ENCODE measurements at places on chromosomes 5 and 9.

DNA sequence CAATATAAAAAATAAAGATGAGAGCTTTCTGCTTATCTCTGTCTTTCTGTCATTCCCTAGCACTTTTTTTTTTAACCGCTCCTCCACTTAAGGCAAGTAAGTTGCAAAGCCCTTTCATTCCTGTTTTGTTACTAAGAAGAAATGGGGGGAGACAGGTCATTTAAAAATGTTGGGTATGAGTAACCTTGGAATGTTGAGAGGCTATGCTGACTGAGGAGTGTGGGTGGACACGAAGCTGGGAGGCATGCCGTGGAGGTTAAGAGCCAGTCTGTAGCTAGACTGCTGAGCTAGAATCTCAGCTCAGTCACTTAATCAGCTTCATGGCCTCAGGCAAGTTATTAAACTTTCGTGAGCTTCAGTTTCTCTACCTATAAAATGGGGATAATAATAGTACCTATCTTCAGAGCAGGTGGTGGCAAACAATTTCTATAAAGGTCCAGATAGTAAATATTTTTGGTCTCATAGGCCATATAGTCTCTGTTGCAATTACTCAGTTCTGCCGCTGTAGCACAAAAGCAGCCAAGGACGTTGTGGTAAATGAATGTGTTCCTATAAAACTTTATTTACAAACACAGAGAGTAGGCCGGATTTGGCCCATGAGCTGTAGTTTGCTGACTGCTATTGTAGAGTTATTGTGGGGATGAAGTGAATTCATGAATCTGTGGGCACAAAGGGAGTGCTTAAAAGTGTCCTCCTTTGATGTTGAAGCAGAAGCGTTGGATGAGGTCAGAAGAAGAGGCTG, 220.0 kb downstream of the GABBR2 start:
- peak; percentile 98 for DNase-seq

DNA sequence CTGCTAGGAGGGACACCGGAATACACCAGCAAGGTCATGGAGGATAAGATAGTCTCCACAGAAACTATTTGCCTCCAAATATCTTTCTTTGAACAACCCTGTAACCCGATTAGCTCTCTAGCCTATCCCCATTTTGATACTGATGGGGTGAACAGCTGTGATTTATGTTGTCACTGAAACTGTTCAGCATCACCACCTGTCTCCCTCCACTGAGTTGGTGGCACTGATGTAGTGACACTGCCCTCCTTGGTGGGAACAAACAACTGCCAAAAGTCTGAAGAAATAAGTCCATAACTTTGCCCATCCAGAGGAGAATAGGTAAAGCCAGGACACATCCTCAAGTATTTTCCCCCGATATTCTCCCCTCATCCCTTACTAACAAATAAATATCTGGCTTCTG, 24.3 kb upstream of the KCNV2 start:
- no peak for DNase-seq

DNA sequence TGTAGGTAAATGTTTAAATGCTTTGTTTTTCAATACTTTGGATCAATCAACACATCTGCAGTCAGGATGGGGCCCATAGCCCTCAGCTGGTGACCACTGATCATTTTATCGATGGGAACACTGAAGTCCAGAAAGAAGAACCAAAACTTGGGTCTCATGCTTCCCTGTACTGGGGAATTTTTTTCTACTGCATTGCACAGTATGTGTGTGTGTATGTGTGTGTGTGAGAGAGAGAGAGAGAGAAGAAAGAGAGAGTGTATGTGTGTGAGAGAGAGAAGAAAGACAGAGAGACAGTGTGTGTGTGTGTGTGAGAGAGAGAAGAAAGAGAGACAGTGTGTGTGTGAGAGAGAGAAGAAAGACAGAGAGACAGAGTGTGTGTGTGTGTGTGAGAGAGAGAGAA, 202.9 kb upstream of the MSX2 start:
- no peak for DNase-seq

GRCh38 chr5:64834611-64835010, 65.9 kb downstream of the CWC27 start:
- no peak for DNase-seq

DNA sequence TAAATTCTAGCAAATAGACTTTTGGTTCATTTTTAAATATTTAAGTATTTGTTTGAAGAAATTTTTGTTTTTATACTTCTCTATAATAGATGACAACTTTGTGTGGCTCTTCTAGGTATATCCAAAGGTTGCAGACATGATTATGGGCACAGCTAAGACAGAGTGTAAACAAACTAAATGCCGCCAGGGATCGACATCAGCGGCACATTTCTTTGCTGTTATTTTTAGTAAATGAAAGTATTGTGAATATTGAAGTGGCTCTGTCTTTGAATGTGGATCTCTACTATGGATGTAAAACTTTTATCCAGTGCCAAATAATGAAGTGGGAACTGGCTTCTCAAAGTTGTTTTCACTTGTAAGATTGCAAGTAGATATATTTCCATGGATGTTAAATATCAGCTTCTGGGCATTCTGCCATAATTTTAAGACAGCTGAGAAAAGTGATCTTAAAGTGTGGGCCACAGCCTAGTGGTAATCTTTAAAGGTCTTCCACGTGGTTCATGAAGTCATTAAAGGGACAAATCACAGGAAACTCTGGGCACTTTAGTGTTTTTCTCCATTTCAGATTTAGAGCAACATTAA, 589.9 kb downstream of the ZNF608 start:
- DNase-seq: peak; percentile 27

DNA sequence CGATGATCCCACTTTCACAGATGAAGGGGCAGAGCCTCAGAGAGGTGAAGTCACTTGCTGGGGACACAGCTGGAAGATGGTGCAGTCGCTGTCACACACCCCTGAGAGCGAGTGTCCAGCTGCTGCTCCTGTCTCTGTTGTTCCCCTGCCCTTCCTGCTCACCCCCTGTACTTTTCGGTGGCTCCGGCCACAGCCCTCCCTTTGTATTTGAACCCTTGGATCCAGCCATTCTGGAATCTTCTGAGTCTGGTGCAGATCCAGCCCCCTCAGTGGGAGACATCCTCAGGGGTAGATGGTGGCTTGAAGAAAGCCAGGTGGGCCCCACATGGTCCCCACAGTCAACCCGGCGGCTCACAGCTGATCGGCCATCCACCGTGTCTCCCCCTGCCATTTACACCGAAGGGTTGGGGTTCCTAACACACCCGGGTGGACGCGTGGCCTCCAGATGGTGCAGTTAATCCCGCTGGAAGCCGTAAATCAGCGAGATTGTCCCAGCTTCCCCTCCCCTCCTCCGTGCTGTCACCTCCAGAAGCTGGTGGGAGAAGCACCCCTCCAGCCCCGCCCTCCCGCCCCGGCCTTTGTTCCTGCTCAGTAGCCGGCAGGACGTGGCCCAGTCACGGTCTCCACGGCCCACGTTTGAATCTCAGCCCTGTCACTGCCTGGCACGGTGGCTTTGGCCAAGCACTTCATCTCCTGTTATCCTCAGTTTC, 204.8 kb downstream of the C9orf50 start:
- DNase-seq: no peak

DNA sequence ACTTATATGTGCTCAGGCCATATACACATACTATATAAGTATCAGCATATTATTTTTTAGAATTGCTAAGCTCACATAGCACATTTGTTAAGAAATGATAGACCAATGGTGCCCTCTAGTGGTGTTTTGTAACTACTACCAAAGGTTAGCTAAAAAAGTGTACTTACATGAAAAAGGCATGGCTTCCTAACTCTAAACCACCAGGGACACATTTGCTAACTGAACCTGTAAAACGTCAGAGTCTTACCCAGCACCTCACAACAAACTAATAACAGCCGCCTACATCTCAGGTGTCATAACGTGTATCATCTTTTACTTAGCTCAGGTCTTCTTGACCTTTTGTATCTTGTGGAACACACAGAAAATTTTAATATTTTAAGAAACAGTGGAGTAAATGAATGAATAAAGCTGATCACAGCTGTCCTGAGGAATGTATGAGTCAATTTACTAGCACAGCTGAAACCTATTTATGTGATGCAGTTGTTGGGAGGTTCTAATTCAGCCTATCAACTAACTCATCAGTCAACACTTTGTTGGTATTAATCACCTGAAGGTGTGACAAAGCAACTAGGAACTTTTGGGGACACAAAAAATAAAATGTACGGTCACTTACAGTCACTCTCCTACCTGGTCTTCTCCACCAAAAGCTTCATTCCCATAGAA, 72.9 kb downstream of the BAAT start:
- DNase-seq: peak; percentile 83

- DNase-seq: no peak
Measured at GRCh38 chr9:103721056-103721455, 373.1 kb upstream of the SMC2 start.

GRCh38 chr5:128279345-128279744, 195.8 kb downstream of the SLC12A2 start:
- DNase-seq: peak; percentile 6

DNA sequence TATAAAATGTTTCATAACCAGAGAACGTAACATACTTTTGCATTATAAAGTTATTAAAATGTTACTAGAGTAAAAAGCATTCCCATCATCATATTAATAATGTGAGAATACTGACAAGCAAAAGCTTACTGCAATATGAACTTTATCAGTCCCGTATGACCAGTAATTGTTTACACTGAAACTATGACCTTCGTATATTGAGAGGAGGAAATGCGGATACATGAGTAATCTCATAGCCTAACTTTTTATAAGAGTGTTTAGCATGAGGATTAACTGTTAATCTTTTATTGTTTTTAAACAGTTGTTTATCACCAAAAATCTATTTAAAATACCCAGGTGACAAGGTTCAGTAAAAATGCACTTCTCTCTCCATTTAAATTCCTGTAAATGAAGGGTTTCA, 272.4 kb downstream of the SLF1 start:
- peak; percentile 9 for DNase-seq

- DNase-seq: no peak
Measured at GRCh38 chr5:91487420-91487819, 104.3 kb upstream of the ARRDC3 start.

DNA sequence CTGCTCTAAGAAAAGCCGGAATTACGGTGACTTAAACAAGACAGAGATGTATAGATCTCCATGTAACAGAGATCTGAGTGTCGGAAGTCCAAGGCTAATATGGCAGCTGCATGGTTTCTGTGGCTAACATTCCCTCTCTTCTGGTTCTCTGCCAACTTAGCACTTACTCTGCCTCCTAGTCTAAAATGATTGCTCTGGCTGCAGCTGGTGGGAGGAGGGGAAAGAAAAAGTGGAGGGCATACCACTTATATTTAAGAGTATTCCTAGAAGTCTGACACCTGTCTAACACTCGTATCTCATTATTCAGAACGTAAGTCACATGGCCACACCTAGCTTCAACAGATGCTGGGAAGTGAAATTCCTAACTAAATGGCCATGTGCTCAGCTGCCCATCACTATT, 551.5 kb upstream of the TLE4 start:
- no peak for DNase-seq

DNA sequence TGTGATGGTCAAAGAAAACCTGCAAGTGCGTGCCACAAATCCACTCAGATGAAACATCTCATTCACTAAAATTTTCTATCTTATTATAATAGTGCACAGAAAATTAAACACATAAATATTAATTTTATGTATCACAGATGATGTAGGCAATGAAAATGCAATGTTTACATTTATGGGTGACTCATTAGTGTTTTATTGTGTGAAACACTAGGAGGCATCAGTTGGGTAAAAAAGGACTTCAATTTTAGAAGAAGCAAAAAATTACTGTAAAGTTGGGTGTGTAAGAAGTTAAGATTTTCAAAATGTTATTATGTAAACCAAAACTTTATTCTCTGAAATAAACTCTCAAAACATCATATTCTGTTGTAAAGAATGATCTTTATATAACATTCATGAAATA, 4.0 kb downstream of the MEF2C start:
- peak; percentile 60 for DNase-seq

- DNase-seq: no peak
Measured at GRCh38 chr5:72228960-72229359, 91.1 kb downstream of the MRPS27 start.

- no peak for DNase-seq
Measured at GRCh38 chr9:77851882-77852595, 179.6 kb downstream of the GNAQ start.

- peak; percentile 39 for DNase-seq
Measured at GRCh38 chr9:129183495-129184218, 5.6 kb upstream of the IER5L start.

DNA sequence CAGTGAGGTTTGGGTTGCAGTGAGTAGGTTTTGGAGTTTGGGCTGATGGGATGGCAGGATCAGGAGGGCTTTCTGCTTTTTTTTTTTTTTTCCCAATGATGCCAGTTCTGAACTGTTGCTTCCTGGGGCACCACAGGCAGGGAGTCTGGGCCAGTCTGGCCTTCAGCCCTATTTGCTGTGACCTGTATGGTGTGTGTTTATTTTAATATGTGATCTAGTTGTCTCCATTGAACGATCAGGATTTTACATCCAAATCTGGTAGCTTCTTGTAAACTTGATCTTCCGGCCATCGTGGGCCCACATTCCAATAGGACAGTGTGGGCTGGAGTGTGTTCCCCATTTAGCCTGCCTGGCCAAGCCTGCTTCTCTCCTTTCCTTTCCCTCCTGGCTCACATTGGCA, 25.8 kb upstream of the DAB2IP start:
- DNase-seq: no peak

- DNase-seq: peak; percentile 58
Measured at GRCh38 chr9:86695910-86696424, 251.3 kb downstream of the GAS1 start.

DNA sequence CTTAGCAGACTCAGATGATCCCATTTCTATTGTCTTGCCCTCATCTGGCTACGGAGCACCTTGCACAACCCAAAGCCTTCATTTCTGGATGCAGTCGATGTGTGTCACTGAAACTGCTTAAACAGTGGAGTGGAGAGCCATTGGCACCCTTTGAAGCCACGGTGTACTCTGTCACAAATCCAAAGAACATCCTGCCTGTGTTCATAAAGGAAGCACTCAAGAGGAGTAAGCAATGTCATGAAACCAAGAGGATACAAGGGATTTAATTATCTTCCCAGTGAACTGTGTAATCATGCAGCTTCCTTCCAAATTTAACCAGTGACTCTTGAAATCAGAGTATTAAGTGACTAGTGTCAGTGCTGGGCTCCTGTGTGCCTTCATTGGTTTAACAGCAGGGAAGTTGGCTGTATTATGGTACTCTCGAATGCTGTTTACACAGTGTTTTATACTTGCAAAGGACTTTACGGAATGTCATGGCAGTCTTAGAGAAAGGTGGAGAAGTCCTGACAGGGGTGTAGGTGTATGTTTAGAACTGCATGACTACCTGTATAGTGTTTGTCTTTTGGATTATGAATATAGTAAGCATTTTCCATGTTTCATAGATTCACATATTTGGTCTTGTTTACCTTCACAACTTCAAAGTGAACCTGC, 41.9 kb downstream of the CD180 start:
- DNase-seq: no peak

- peak; percentile 39 for DNase-seq
Measured at GRCh38 chr5:80711938-80712337, 57.2 kb upstream of the DHFR start.

Measured in GM23248 (cell line).